A549 treated with GW870086 at 1 μM for 4 hours (cell line): ENCODE measurements at places on chromosomes 2 and 18. TPM values are rescaled to one million over a fixed set of nuclear protein-coding genes. Genes with fewer than 3 reads are reported as not detected.

PLEKHA3 gene
- total RNA-seq, result 7.9 to 18.9 TPM (median 15.9 TPM) in 5 replicates

DES gene
- total RNA-seq, result 0.27 to 0.84 TPM (median 0.43 TPM) in 5 replicates

TMEM163 gene
- total RNA-seq, result 0.06 to 0.17 TPM (median 0.16 TPM) in 4 of 5 replicates, not detected in the other

GRHL1 gene
- 0.65 to 1.4 TPM (median 0.85 TPM) in 5 replicates for total RNA-seq

IL1F10 gene
- not detected in 5 replicates for total RNA-seq

SANBR gene
- 11.1 to 14.0 TPM (median 12.4 TPM) in 5 replicates for total RNA-seq

FAM237A gene
- not detected in 5 replicates for total RNA-seq

ACSL3 gene
- total RNA-seq, result 119 to 154 TPM (median 142 TPM) in 5 replicates
